Stimulated activated CD4-positive, alpha-beta T cell treated with anti-CD3 and anti-CD28 coated beads, Interleukin-2, amount 100 ng/mL, for 24 hours (primary cell): ENCODE measurements at places on chromosomes 7 and 10.

- no peak for DNase-seq
Observed at GRCh38 chr10:110461530-110461929, 36.2 kb upstream of the DUSP5 start.

GRCh38 chr10:7610651-7611389 is 55.9 kb downstream of the ITIH5 start:
- DNase-seq: no peak

GRCh38 chr10:95478935-95479334 is 82.2 kb downstream of the SORBS1 start:
- DNase-seq: no peak

GRCh38 chr10:70457759-70458305 is 16.4 kb upstream of the NODAL start:
- no peak for DNase-seq

GRCh38 chr7:85336086-85336485 is 149.2 kb upstream of the SEMA3D start:
- no peak for DNase-seq

- DNase-seq: no peak
Observed at GRCh38 chr7:22192801-22193200, 164.2 kb downstream of the RAPGEF5 start.

- no peak for DNase-seq
Observed at GRCh38 chr10:18737236-18737635, 78.0 kb downstream of the ARL5B start.

- DNase-seq: no peak
Observed at GRCh38 chr10:33930079-33930478, 595.6 kb upstream of the NRP1 start.

GRCh38 chr10:110821508-110821907 is 50.2 kb upstream of the PDCD4 start:
- DNase-seq: no peak

DNA sequence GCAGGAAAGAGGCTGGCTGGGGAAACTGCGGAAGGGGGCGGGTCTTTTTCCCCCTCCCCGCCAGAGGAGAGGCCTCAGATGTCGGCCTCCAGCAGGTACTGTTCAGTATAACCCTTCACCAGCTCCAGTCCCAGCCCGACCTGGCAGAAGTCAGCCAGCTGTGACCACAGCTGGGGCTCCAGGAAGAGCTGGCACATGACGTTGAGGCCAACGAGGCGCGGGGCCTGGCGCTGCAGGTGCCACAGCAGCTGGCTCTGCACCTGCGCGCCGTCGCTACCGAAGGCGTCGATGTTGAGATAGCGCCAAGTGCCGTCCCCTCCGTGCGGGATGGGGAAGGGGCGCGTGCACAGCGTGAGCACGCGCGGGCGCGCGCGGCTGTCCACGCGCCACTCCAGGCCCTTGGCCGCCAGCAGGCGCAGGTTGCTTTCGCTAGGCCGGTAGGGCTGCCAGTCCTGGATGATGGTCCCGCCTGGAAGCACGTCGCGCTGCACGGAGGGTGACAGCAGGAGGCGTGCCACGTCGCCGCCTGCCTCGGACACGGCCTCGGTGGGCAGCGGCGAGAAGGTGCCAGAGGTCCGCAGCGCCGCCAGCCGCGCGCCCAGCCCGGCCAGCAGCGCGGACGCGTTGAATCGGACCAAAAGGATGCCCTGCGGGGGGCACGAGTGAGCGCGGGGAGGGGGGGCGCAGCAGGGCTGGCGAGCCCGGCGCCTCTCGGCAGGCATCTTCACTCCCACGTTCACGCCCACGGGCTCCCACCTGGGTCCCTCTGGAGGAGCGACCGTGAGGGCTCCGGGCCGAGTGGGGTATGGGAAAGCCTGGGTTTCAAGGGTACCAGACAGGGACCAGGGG is 6.9 kb upstream of the VGF start:
- DNase-seq: no peak

DNA sequence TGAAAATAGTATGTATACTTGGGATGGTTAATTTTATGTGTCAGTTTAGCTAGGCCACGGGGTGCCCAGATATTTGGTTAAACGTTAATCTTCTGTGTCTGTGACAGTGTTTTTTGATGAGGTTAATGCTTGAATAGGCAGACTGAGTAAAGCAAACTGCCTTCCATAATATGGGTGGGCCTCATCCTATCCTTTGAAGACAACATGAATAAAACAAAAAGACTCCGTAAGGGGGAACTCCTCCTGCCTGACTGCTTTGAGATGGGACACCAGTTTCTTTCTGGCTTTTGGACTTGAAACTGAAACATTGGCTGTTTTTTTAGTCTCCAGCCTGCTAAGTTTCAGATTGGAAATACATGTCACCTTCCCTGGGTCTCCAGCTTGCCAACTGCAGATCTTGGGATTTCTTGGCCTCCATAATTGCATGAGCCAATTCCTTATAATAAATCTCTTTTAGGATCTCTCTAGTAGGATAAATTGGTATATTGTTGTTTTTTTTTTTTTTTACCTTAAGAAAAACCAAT is 59.9 kb upstream of the GLCCI1 start:
- no peak for DNase-seq
